ENCODE measurements at places on chromosomes 1 and 21. TPM values are rescaled to one million over a fixed set of nuclear protein-coding genes. Genes with fewer than 3 reads are reported as not detected.

FMOD gene
- total RNA-seq: 0.13 TPM

GBP6 gene
- not detected for total RNA-seq

PLPPR4 gene
- total RNA-seq: not detected

CACNA1E gene
- total RNA-seq: 0.04 TPM

BCL10 gene
- total RNA-seq: 19.4 TPM

SPRR2E gene
- not detected for total RNA-seq

PEA15 gene
- total RNA-seq: 35.4 TPM

ATP5PB gene
- 736 TPM for total RNA-seq

DNA sequence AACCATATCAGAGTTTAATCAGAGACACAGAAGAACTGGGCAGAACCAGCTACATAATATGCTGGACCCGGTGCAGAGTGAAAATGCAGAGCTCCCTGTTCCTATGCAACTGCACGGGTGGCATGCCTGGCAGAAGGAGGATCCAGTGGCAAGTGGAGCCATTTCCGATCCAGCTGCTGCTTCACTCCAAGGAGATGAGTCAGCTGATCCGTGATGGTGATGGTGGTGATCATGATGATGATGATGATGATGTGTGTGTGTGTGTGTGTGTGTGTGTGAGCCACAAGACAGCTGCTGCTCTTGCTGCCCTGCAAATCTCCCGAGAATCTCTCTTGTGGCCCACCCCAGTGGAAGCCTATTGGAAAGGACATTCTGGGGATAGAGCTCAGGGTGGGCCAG is 133.0 kb downstream of the URB2 start:
- H3K27ac ChIP-seq: no peak overlapping the region
- H3K4me1 ChIP-seq: peaks cover 9% of the 10 kb centered on the region
- H3K4me3 ChIP-seq: no peak overlapping the region
- H3K27me3 ChIP-seq: peaks cover 30% of the 10 kb centered on the region
- no peaks in the 10 kb centered on the region for H3K36me3 ChIP-seq
- no peak for DNase-seq

- peaks cover 8% of the 10 kb centered on the region for H3K4me1 ChIP-seq
- no peak overlapping the region for H3K4me3 ChIP-seq
- H3K27ac ChIP-seq: no peak overlapping the region
- H3K36me3 ChIP-seq: no peaks in the 10 kb centered on the region
- peaks cover 45% of the 10 kb centered on the region for H3K27me3 ChIP-seq
- DNase-seq: no peak
These were observed 84.5 kb upstream of the POU3F1 start for GRCh38 chr1:38131024-38131585.

GRCh38 chr1:11770011-11770410 is 8.0 kb downstream of the C1orf167 start:
- H3K27ac ChIP-seq: no peak overlapping the region
- DNase-seq: no peak
- peaks cover 5% of the 10 kb centered on the region for H3K4me1 ChIP-seq

- H3K4me3 ChIP-seq: no peak overlapping the region
- H3K4me1 ChIP-seq: no peaks in the 10 kb centered on the region
- H3K36me3 ChIP-seq: no peaks in the 10 kb centered on the region
- no peak for DNase-seq
These were observed 430.7 kb upstream of the ADAMTS5 start for GRCh38 chr21:27397578-27397977.

GRCh38 chr1:183096894-183097293 is 73.7 kb downstream of the LAMC1 start:
- no peaks in the 10 kb centered on the region for H3K4me1 ChIP-seq
- no peaks in the 10 kb centered on the region for H3K36me3 ChIP-seq
- no peak overlapping the region for H3K4me3 ChIP-seq
- peaks cover 10% of the 10 kb centered on the region for H3K27me3 ChIP-seq

DNA sequence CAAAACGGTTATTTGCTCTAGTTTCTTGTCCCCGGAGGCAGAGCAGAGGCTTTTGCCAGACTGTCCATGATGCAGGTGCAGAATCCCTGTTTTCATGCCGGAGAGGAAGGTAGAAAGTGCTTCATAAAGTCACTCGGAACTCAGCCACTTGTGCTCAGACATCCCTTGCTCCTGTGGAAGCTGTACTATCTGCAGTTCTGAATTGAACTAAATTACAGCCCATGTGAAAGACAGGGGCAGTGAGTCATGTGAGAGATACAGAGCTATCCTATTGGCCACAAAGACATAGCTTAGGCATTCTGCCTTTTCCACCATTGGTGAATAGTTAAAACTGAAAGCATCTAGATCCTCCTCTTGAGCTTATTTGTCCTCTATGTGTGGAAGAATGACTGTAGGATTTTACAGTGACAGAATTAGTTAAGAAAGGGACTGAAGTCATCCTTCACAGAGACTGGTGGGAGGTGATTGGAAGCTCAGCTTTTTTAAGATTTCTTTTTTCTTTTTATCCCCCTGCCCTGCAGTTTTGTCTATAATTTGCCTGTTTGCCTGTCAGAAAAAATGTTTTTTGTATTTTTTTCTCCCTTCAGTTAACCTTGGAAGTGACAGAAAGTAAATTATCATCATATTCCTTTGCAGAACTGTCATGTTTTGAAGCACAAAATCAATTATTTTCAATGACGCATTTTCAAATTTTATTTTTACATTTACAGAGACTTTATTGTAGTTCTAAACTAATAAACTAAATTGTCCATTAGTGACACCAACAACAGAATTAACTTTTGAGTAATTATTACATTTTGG is 298.6 kb downstream of the PTPRC start:
- H3K36me3 ChIP-seq: no peaks in the 10 kb centered on the region
- H3K27ac ChIP-seq: no peak overlapping the region
- H3K27me3 ChIP-seq: no peaks in the 10 kb centered on the region

DNA sequence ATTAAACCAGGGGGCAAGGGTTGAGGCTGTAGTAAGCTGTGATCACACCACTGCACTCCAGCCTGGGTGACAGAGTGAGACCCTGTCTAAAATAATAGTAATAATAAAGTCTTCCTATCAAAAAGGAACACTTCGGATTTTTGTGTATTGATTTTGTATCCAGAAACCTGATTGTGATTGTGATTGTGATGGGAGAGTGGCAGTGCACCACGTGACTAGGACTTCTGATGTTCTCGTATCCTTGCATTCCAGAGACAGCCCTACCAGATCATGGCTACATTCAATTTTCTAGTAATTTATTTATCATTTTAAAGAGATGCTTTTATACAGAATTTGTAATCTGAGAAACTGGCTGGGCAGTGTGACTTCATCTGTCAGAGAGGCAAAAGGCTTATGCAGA is 2.6 kb upstream of the KIF1B start:
- peaks cover 17% of the 10 kb centered on the region for H3K4me1 ChIP-seq
- DNase-seq: no peak
- no peaks in the 10 kb centered on the region for H3K36me3 ChIP-seq
- no peak overlapping the region for H3K27ac ChIP-seq

DNA sequence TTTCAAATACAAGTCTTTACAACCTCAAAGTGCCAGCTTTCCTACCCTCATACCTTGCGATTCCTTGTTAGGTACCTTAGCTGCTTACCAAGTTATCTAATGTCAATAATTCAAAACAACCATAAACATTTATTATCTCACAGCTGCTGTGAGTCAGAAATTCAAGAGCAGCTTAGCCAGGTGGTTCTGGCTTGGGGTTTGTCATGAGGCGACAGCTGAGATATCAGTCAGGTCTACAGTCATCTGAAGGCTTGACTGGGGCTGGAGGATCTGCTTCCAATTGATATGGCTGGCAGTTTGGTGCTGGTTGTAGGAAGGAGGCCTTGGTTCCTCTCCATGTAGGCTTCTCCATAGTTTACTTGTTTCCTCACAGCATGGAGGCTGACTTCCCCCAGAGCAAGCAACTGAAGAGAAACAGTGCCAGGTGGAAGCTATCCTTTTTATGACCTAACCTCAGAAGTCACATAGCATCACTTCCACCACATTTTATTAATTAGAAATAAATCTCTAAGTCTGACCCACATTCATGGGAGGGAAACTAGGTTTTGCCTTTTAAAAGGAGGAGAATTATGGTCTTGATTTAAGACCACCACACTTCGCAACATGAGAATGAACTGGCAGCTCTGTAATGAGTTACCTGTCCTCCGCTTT is 103.3 kb upstream of the FGGY start:
- DNase-seq: no peak
- no peak overlapping the region for H3K4me3 ChIP-seq
- no peaks in the 10 kb centered on the region for H3K36me3 ChIP-seq
- no peaks in the 10 kb centered on the region for H3K4me1 ChIP-seq
- H3K27me3 ChIP-seq: peaks cover 7% of the 10 kb centered on the region
- no peak overlapping the region for H3K27ac ChIP-seq

DNA sequence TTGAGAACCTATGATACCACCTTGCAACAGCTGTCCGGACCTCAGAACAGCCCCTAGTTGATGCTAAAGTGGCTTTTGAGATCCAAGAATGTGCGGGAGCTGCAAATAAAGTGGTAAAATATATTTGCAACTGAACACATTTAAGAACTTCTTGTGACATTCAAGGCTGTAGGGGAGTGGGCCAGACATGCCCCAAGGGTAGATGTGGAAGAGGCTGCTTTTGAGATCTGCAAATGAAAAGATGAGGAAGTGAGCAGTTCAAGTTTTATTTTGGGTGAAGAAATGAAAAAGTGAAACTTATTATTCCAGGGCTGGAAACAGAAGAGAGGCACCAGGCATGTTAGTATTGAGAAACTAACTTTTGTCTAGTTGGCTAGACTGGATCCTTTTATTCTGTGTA is 359.5 kb upstream of the PLXNA2 start:
- no peak overlapping the region for H3K4me3 ChIP-seq
- H3K27me3 ChIP-seq: no peaks in the 10 kb centered on the region
- DNase-seq: no peak
- no peaks in the 10 kb centered on the region for H3K36me3 ChIP-seq
- H3K4me1 ChIP-seq: no peaks in the 10 kb centered on the region
- H3K27ac ChIP-seq: no peak overlapping the region
